NCI-H2081 (cell line): ENCODE measurements at places on chromosomes 16 and 17.

- no peak for DNase-seq
Observed at GRCh38 chr17:63295288-63295687, 150.8 kb downstream of the CYB561 start.

DNA sequence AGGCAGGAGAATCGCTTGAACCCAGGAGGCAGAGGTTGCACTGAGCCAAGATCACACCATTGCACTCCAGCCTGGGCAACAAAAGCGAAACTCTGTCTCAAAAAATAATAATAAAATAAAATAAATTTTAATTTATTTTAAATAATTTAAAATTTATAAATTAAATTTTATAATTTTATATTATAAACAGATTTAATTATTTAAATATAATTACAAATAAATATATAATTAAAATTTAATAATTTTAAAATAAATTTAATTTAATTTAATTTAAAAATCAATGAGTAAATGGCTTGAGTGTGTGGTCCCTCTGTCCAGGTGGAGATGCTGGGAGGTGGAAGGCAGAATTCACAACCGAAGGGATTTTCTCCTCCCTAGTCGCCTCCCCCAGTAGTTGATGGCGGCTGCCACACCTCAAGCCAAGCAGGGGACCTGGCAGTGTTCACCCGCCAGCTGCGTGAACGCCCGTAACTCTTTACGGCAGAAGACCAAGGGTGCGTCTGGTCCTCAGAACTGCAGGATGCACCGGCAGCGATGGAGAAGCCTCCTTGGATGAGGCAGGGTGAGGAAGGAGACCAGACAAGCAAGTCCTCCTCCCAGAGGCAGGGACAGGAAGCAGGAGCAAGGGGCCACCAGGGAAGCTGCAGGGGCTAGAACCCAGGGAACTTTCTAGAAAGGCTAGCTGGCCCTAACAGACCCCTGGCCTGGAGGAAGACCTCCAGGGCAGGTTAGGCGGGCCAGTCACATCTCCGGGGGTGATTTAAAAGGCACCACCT lies 22.9 kb upstream of the KRT17 start:
- DNase-seq: no peak

GRCh38 chr17:81621494-81622130 lies 15.3 kb downstream of the NPLOC4 start:
- DNase-seq: no peak

DNA sequence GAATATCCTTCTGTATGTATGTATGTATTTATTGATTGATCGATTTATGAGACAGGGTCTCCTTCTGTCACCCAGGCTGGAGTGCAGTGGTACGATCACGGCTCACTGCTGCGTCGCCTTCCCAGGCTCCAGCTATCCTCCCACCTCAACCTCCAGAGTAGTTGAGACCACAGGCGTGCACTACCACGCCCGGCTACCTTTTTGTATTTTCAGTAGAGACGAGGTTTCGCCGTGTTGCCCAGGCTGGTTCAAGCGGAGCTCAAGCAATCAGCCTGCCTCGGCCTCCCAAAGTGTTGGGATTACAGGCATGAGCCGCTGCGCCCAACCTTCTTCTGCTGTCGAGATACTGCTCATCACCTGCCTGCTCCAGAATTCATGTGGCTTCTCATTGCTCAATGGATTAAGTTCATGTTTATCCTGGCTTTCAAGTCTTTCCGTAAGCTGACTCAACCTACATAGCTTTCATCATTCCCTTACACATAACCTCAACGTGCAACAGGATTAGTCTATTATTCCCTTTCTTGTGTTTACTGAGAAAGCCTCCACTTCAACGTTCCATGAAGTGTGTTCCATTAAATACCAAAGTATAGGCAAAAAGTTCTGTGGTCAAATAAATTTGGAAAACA lies 13.6 kb downstream of the TAC4 start:
- no peak for DNase-seq

DNA sequence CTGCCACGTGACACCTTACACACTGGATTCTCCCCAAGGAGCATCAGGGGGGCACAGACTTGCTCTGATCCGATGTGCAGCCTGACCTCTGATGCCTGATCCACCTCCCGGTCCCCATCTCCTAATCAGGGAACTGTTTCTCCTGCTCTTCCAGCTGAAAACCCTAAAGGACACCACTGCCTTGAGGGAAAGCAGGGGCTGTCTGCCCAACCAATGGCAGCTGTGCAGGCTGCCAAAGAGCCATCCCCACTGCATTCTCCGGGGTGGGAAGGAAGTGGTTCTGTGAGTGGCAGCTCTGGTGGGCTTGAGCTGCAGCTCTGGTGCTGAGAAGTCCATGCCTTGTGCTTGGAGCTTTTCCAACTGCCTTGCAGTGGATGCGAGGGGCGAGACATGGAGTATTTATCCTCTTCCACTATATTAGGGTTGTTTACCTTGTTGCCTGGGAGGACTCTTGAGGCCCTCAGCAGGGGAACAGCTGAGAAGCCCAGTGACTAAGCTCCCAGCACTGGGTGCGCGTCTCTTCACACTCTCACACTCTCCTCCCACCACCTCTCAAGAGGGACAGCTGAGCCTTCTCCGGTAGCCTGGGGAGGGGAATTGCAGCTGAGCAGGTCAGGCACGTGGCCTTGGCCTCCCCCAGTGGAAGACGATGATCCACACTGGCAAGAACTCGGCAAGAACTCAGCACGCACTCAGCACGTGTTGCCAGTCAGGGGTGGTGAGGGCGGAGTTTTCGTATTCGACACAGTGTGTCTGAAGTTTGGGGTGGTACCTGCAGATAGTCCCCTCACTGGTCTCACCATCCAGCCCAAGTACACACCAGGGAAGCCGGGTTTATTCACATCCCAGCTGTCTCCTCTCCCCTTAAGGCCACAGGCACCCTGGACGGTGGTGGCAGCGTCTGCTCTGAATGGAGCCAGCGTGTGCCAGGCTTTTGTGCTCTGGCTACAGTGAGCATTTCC lies 21.1 kb upstream of the SPATA32 start:
- DNase-seq: no peak

DNA sequence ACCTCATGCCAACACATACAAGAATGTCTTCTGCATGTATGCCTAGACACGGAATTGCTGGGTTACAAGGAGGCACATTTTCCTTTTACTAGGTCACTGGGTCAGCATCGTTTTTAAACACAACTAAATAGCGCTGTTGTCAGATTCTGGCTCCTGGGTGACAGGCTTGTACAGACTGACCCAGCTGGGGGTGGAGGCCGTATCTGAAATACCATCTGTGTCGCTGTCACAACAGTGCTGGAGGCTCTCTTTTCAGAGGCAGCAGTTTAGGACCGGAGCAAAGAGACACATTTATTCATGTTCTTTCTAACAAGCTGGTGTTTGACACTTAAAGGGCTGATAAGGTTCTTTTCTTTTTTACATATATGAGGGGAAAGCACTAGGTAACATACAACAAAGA lies 403.0 kb upstream of the ASIC2 start:
- no peak for DNase-seq

DNA sequence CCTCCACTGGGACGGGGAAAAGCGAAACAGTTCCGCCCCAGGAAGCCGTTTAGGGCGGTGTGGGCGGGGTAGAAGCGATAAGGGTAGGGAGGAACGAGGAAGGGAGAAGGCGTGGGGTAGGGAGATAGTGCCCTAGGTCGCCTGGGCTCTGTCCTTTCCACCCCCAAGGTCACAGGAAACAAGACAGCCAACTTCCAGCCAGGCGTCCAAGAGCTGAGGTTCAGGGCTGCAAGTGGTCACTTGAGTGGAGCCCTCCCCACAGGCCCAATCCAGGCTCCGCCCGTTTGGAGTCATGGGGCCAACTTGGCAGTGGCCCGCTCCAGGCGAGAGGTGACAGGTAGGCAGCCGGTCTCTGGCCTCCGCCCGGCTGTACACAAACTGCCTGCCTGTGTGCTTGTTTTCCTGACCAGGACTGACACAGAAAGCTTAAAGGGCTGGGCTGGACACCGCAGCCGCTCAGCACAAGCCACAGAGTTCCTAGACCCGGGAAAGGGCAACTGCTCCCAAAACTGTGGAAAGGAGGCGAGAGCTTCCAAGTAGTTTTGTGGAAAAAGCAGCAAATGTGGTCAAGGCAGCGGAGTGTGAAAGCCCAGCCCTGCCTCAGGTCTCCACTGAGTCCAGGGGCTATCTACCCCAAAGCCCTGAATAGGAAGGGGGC lies at the start of gene RILP:
TSS of gene RILP (minus strand) at position 23 of the 658 bp plus-strand sequence. CDS start 62 bp downstream, outside the sequence.
- DNase-seq: no peak

GRCh38 chr17:65334406-65334805 lies 197.2 kb downstream of the RGS9 start:
- no peak for DNase-seq

DNA sequence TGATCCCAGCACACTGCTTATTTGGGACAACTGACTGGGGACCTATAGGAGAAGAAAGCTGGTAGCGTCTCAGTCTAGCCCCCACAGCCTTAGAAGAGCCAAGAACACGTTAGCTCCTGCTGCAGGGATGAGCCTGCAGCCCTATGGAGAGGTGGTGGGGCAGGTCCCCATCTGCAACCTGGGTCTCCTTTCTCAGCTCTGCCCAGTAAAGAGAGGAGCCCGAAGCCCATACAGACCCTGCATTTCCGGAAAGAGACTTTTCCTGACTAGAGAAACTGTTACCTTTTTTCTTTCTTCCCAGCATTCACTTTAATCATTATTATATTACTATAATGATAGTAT lies 788 bp downstream of the METTL22 start:
- no peak for DNase-seq

- no peak for DNase-seq
Observed at GRCh38 chr16:66489385-66489784, 60.5 kb downstream of the TK2 start.

- DNase-seq: no peak
Observed at GRCh38 chr17:68170246-68170645, 77.6 kb upstream of the AMZ2 start.

- DNase-seq: no peak
Observed at GRCh38 chr16:52499060-52499440, 47.9 kb downstream of the TOX3 start.

DNA sequence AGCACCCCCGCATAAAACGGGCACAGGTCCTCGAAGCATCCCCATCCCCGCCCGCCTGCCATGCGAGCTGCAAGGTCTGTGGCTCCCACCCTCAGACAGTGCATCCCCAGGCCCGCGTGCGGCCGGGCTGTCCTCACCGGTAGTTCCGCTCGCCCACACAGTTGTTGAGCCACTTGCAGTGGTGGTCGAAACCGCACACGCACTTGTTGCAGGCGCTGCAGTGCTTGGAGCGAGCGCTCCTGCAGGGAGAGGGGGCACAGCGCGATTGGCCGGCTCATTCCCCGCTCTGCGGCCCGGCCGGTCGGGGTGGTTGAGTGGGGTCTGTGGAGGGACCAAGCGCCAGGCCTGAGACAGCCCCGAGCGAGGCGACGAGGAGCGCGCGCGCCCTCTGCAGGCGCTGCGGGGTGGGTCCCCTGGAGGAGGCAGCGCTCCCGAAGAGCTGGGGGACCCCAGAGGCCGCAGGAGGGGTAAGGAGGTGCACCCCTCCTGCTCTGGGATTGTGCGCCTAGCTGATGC lies 6.0 kb upstream of the TPPP3 start:
- DNase-seq: no peak

DNA sequence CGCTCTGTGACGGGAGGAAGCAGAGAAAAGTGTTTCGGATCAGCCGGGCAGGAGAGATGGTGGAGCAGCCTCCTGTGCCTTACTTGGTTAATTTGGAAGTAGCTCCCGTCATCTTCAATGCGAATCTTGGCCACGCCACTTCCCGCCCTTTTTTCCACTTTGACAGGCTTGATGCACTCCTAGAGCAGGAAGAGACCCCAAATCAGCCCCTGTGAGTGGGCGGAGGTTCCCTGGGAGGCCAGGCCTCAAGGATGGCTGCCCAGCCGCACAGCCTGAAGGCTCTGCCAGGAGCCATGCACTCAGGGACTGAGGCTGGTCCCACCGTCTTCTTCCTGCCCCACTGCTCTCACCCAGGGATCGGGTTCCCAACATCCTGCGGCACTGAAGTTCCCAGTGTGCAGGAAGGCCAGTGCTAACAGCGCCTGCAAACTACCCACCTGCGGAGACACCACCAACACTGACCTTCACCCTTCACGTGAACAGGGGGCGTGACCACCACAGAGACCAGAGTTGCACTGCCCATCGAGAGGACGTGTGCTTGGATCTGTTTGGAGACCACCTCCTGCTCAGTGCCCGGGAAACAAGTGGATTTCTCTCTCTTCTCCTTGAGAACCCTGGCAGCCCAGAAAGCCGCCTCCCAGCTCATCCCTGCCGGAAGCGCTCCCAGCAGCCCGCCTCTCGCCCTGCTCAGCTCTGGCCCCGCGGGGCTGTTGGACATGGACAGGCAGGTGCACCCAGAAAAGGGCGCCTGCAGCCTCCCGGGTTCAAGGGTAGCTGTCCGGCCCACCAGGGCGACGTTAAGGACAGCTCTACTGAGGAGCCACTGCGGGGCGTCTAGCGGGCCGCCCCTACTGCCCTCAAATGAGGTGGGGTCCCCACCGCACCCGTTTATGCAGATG lies 988 bp downstream of the CIAO3 start:
- DNase-seq: no peak

- DNase-seq: no peak
Observed at GRCh38 chr17:61259360-61259759, 140.3 kb upstream of the TBX2 start.

DNA sequence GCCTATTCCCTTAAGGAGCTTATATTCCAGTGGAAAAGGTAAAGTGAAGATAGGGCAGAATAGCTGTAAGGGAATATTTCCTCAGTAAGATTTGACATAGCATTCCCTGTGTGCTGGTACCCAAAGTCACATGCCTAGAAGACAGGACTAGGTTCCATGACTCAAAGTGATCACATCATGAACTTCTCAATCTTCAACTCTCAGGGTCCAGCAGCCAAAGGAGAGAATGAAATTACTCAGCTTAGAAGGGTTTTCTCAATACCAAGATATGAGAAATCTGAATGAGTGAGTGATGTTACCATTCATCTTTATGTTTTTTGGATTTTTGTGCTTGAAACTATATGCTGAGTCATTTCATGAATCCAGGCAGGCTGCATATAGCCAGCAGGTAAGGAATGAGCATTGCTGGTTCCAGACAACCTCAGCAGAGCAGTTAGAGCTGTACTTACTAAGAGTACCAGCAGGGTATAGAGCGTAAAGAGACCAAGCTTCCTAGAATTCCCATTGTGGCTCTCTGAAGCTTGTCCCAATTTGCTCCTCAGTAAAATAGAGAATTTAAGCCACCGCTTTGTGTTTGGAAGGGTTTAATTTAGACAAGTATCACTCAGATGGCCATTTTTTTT lies 91.1 kb downstream of the ANKFN1 start:
- no peak for DNase-seq
